ENCODE measurements at places on chromosomes 3 and 15. TPM values are rescaled to one million over a fixed set of nuclear protein-coding genes. Genes with fewer than 3 reads are reported as not detected.

The AADACL2 gene
- total RNA-seq = not detected

The SLC2A2 gene
- total RNA-seq = not detected

The CHDH gene
- 0.34 TPM for total RNA-seq

The NR1I2 gene
- under 0.01 TPM for total RNA-seq

The SLC9A9 gene
- 4.5 TPM for total RNA-seq

The GOLGA6L26 gene
- not detected for total RNA-seq

The GOLGA8Q gene
- not detected for total RNA-seq

The RTP4 gene
- not detected for total RNA-seq

The TTLL13 gene
- total RNA-seq = not detected

The CTXND1 gene
- not detected for total RNA-seq

All from bronchus fibroblast of lung (primary cell).